ENCODE measurements at places on chromosomes 7 and 10.
A peak's percentile ranks its signal among the peaks of the same experiment; 100 is the strongest.

DNA sequence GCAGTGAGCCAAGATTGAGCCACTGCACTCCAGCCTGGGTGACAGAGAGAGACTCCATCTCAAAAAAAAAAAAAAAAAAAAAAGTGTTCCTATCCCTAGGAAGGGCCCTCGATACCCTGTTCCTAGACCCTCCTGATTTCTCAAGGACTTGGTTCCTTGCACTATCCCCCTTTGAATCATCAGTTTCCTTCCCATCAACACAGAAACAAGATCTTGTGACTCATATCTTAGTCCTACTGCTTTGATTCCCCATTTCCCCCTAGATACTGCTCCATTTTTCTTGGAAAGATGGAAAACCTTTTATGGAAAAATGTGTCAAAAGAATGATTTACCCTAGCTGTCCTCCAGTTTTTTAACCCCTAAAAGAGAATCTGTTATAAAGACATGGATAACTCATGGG is 1.7 kb upstream of the ZNF862 start:
- no peak for DNase-seq

GRCh38 chr10:123007558-123008354 is 839 bp downstream of the IKZF5 start:
- DNase-seq, result peak; percentile 22

DNA sequence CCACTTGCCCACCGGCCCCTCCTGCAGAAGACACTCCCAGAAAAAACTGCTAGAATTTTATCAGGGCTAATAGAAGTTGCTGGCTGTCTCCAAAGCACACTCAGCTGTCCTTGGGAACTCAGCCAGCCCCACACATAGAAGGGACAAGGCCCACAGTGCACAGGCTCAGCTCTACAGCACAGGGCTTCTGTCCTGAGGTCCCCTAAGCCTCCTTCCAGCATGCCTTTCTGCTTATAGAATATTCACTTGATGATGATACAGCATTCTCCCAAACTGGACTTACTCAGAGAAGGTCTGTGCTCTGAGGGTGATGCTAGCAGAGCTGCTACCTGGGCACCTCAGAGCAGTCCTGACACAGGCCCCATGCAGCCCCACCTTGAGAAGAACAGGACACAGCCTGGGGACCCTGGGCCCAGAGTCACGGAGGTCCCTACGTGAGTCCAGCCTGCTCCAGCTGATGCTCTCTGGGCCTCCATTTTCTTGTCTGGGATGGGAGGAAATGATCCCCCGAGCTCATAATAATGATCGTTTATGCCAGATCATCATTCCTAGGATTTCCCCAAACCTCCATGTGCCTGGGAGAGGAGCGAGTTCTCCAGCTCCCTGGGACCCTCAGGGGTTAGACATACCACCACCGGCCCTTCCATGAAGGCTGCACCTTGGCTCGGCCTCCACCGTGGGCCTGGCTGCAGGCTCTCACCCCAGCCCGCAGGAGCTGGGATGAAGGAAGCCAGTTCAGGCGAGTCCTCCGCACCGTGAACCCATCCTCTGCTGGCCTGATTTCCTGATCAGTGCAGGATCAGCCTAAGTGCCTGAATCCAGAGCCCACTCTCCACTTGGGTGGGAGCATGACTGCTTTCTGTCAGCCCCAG is 145.6 kb downstream of the ZNF248 start:
- DNase-seq, result no peak

DNA sequence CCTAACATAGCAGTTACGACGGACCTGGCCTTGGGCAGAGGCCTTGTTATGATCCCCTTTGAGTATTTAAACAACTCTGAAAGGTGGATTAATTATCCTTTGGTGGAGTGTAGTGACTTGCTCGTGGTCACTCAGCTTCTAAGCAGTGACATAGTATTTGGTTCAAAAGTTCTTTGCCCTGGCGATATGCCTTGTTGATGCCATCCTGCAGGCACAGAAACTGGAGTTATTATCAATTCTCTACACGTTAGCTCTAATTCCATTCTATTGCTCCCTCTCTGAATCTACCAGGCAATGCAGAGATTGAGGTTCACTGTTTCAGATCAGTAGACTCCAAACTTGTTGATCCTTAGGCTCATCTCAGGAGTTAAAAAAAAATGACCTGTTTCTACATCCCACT is 32.5 kb upstream of the ELMO1 start:
- no peak for DNase-seq

DNA sequence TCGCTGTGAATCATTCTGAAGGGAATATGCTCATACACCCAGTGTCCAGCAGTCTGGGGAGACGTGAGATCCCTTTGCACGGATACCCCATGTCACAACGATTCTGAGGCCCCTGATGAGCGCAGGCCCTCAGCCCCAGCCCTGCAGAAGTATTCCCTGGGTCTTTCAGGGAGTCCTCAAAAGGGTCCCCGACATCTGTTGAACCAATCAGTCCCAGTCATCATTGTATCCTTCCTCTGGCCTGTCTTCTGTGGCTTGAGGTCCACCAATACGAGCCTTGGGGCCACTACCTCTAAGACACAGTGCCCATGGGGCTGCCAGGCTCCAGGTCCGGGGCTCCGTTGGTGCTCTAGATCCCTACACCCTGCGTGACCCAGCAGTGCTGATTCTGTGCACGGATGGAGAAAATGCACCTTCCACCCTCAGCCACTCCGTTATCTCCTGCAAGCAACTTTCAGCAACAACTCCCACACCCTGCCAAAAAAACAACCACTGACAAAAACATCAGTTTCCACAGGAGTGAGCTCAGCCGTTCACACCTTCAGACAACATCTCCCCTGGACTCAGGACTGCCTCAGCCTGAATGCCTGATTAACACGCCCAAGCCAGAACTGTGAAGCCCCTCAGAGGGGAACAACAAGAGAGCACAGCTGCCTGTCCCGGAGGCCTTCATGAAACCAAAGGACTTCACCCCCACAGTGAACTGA is 46.9 kb upstream of the KDM7A start:
- DNase-seq, result no peak

DNA sequence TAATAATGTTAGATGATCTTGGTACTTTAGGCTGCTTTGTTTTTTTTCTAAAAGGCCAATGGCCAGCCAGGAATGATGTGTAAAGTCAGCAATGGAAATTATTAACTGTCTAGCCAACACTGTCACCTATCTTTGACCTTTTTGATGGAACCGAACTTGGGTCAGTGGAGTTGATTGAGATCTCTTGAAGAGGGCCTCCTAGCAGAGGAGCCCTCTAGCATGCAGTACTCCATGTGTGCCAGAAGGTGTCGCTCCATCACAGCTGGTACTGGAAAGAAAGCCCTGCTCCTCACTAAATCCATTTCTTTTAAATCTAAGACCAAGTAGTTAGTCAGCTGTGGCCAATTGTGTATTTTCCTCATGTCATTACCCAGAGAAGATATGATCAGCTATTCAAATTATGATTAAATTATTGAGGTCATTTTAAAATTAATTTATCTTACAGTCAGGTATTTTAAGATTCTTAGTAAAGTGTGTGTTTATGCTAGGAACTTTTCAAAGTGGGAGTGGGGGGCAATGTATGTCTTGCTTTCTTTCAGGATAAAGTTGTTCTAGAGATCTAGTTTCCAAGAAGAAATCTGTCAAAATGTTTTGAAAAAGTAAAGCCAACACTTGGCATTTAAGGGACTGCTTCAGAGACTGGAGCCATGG is 33.1 kb upstream of the CROT start:
- peak; percentile 36 for DNase-seq

DNA sequence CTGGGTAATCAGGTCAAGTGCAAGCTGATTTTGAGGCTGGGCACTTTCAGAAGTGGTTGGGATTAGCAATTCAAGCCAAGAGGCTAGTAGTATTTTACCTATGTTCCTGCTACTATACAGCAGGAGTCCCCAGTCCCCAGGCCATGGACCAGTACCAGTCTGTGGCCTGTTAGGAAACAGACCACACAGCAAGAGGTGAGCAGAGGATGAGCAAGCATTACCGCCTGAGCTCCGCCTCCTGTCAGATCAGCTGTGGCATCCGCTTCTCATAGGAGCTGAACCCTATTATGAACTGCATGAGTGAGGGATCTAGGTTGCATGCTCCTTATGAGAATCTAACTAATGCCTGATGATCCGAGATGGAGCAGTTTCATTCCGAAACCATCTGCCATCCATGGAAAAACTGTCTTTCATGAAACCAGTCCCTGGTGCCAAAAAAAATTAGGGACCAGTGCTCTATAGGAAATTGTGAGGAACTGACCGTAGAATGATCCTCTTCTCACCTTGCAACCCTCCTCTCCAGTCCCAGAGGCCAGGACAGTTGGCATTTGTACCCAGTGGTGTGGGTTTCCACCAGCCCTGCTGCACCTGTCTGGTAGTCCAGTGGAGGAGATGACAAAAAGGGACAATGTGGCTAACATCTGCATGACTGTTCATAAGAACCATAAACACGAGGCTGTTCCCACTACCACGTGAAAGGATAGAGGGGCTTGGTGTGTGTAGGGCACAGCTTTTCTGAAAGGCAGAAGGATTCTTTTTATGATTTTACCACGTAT is 172.5 kb downstream of the KIAA1217 start:
- DNase-seq, result no peak

DNA sequence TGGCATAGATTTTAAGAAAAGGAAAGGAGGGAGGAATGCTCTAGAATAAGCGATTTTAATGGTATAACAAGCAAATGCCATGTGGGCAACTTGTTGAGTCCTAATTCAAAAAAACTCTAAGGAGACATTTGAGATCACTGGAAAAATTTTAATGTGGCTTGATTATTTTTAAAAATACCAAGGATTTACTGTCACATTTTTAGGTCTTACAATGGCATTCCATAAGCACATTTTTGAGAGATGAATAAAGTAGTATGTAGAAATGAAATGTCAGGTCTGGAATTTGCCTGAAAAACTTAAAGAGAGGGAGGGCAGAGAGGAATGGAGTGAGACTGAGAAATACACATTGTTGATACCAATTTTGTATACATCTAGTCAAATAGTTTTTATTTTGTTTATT is 20.3 kb downstream of the NCAPG2 start:
- DNase-seq, result no peak
